NCI-H187 treated with DMSO at 0.1 percent for 48 hours (cell line): ENCODE measurements at places on chromosomes 16 and 17.
A peak's percentile ranks its signal among the peaks of the same experiment; 100 is the strongest.

DNA sequence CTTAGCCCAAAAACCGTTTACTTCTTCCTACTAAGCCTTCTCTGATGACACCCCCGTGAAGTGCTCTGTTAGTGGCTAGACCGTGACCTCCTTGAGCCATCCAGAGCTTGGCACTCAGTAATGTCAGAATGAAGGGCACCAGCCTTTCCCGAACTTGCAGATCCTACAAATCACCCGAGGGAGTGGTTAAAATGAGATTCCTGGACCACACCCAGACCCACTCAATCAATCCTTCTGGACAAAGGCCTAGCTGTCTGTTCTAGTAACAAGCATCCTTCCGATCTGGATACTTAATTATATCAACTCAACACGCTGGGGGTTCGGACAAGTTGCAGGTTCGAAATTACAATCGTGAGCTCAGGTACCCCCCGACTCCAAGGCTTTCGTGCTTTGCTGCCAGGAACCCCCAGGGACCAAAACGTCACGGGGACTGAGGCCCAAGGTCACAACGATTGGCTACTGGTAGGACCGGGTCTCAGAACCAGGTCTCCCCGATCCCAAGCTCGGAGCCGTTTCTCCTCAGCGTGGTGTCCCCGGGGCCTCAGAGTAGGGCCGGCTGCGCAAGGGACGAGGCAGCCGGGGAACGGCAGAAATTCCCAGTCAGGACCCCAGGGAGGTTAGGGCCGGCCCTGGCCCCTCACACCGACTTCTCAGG is 527 bp downstream of the CIAPIN1 start:
- DNase-seq: no peak

DNA sequence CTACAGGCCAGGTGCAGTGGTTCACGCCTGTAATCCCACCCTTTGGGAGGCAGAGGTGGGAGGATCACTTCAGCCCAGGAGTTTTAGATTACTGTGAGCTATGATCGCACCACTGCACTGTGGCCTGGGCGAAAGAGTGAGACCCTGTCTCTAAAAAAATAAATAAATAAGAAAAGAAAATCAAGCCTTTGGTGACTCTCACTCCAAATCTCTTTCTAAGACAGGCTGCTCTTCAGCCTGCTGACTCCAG is 976 bp downstream of the ABCC3 start:
- DNase-seq: no peak

- no peak for DNase-seq
These were observed 25.8 kb downstream of the TRIM16 start for GRCh38 chr17:15658296-15658695.

DNA sequence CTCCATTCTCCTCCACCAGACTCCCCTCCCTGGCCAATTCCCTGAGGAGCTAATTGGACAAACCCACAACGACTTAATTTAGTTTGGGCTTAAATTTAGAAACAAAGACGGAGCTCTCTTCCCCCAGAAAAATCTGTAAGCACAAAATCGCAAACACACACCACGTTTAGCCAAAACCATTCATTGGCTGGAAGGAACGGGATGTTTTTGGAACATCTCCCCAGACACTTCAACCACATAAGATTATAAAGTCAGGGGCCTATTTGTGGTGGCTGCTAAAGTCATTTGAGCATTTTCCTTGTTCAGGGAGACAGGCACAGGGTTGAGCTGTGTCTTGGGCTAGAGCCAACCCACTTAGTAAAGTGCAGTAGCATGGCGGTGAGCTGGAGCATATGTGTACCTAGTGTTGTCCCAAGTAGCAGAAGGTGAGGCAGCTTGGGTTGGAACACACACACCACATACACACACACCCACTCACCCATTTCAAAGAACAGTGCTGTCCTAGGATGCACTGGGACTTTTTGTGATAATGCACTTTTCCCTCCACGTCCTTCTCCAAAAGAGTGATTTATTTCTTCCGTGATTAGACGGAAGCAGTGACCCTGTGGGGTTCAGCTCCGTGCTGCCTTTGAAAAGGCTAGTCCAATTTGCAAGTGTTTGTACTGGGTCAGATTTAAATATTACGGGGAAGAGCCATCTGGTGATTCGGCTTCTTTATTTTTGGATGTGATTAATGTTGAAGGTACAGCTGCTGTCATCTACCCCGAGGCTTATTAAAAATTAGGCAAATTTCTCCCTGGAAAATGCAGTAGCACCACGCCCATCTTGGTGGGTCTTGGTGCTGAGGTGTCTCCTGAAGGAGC is 32.2 kb downstream of the ELAC2 start:
- no peak for DNase-seq

DNA sequence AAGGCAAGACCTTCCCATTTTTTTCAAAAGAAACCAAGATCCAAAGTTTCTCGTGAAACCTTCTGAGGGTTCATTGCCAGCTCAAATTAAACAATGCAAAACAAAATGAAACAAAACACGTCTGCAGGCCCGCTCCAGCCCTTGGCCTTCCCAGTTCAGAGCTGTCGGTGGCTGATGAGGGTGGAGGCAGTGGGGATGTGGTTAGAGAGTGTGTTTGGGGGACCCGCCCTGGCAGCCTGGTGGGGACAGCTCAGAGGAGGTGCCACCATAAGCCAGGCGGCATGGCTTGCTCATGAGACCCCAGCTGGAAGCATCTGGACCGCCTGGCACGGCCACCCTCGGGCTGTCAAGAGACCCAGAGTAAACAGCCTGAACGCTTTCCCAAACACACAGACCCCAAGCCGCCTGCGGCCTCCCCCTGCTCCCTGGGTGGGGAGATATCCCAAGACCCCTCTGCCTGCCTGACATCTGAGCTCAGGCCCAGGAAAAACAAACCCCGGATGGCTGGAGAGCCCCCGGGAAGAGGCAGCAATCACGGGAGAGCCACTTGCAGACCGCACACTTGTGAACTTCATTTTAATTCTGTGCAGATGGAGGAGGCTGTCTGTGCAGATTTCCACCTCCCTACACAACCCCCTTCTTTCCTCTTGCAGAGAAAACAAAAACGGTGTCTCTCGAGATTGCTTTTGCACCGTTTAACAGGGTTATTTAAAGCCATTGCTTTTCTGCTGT is 35.4 kb upstream of the LITAF start:
- DNase-seq: no peak

DNA sequence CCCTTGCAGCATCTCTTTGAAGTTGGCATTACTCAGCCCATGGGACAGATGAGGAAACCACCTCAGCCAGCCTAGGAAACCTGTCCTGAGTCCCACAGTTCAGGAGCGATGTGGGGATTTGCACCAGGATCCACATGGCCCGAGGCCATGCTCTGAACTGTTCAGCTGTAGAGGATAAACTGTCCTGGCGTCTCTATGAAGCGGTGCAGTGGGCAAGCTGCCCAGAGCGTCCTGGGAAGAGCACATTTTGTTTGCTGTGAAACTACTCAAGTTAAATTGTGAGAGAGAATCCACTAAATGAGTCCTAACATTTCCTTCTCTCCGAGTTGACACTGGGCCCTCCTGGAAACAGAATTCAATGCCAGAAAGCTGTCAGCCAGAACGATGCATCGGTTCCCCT is 276.6 kb upstream of the TNRC6C start:
- DNase-seq: no peak

DNA sequence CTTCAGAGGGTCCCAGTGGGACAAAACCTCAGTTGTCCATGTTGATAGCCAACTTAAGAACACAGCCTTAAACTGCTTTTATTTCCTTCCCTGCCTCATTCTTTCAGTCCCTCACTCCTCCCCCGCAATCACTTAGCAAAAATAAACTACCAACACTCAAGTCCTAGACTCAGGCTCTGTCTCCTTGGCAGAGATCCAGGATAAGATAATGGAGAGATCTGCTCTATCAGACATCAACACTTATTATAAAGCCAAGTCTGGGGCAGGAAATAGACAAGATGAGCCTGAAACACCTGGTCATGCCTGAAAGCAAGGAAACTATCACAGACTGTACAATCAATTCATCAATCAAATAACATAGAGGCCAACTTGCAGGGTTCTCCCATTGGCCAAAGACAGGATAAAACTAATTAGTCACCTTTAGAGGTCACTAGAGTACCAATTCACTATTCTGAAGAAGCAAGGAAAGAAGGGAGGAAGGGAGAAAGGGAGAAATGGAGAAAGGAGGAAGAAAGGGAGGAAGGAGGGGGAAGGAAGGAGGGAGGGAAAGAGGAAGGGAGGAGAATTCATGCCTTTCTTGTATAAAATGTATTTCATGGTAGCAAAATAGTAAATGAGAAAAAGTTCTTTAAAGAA is 15.7 kb downstream of the HYDIN start:
- DNase-seq: no peak

DNA sequence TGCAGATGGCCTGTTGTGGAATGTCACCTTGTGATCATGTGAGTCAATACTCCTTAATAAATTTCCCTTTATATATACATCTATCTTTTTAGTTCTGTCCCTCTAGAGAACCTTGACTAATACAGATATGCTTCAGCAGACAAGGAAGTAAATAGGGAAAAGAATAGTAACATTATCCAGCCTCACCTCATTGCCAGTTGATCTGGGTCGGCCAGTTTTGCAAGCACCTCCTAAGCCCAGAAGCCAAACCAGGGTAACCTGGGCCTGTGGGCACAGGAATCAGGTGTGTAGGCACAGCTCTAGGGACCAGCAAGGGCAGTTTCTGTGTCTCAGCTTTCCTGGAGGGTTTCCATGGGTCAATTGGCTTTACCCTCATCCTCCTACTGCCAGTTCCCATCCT is 11.9 kb upstream of the CCL17 start:
- DNase-seq: no peak

- no peak for DNase-seq
These were observed 36.8 kb downstream of the CPD start for GRCh38 chr17:30415491-30415890.

GRCh38 chr16:543301-544164 is 16.0 kb downstream of the CAPN15 start:
- no peak for DNase-seq

GRCh38 chr17:49379926-49380325 is 17.9 kb upstream of the ZNF652 start:
- no peak for DNase-seq

GRCh38 chr16:57525761-57526160 is 10.6 kb downstream of the CCDC102A start:
- no peak for DNase-seq

- DNase-seq: no peak
These were observed 65.2 kb downstream of the ARSG start for GRCh38 chr17:68356520-68356919.

GRCh38 chr17:80630560-80631120 is 86.0 kb downstream of the RPTOR start:
- no peak for DNase-seq

- DNase-seq: no peak
These were observed 53.6 kb downstream of the LDHD start for GRCh38 chr16:75062976-75063346.

- DNase-seq: no peak
These were observed 15.1 kb downstream of the MPP3 start for GRCh38 chr17:43817826-43818225.

- DNase-seq: peak; percentile 41
These were observed 55.4 kb downstream of the TNRC6C start for GRCh38 chr17:78013683-78014467.

- DNase-seq: no peak
These were observed 32.1 kb downstream of the WSB1 start for GRCh38 chr17:27326051-27326450.

GRCh38 chr17:64583038-64583437 is 76.3 kb downstream of the CEP95 start:
- DNase-seq: no peak

- no peak for DNase-seq
These were observed 16.8 kb downstream of the TCF25 start for GRCh38 chr16:89890200-89890599.

GRCh38 chr16:72811188-72811720 is 236.7 kb downstream of the ZFHX3 start:
- DNase-seq: no peak

- DNase-seq: no peak
These were observed 158.8 kb upstream of the GSE1 start for GRCh38 chr16:85454171-85454872.

DNA sequence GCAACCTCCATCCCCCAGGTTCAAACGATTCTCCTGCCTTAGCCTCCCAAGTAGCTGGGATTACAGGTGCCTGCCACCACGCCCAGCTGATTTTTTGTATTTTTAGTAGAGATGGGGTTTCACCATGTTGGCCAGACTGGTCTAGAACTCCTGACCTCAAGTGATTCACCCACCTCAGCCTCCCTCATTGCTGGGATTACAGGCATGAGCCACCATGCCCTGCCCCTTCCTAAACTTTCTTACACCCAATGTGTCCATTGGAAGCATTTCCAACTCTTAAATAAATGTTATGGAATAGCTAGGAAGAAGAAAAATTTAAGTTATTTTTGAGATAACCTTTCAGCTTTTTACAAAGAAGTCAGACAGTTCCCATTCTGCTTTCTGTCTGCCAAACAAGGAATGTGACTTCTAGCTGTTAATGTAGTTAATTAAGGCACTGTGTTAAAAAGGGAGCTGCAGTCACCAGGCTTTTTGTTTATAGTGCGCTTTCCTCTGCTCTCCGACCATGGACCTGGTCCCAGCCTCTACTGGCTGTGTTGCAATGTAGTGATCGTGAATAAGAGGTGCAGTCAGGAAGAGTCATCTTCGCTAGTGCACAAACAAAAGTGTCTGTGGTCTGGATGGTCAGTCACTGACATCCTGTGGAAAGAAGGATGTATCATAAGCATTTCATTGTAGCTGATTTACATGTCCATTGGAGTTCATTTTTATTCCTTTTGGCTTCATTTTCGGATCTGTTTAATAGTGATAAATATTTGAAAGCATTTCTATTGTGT is 39.7 kb downstream of the USP10 start:
- DNase-seq: no peak

- no peak for DNase-seq
These were observed 184.8 kb upstream of the GSE1 start for GRCh38 chr16:85428168-85428898.

- no peak for DNase-seq
These were observed 485.7 kb downstream of the HS3ST4 start for GRCh38 chr16:26177438-26177837.

DNA sequence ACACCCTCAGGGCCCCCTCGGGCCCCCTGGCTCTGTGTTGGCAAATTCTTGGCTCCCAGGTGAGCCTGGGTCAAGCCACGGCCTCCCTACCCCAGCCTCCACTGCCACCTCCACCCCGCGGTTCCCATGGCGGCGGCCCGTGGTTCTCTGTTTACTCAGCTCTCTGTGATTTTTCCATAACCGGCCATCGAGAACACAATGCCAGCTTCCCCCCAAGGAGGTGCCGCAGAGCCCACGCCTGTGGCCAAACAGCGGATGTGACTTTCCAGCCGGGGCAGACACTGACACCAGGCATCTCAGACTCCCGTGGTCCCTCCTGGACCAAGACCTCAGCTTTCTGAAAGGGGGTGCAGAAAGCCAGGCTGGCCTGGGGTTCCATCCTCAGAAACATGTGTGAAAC is 21.6 kb upstream of the ATP2A3 start:
- DNase-seq: no peak

- no peak for DNase-seq
These were observed 13.3 kb downstream of the ARHGAP23 start for GRCh38 chr17:38441429-38442061.

GRCh38 chr16:17013038-17013437 is 457.7 kb downstream of the XYLT1 start:
- no peak for DNase-seq

GRCh38 chr17:59004338-59005111 is 102.2 kb downstream of the TRIM37 start:
- DNase-seq: no peak

- no peak for DNase-seq
These were observed 8.4 kb downstream of the SRCIN1 start for GRCh38 chr17:38597375-38597774.
